ENCODE measurements at places on chromosomes 12 and 14. TPM values are rescaled to one million over a fixed set of nuclear protein-coding genes. Genes with fewer than 3 reads are reported as not detected.

Gene OAS1
- 46.0 TPM for polyA plus RNA-seq

DNA sequence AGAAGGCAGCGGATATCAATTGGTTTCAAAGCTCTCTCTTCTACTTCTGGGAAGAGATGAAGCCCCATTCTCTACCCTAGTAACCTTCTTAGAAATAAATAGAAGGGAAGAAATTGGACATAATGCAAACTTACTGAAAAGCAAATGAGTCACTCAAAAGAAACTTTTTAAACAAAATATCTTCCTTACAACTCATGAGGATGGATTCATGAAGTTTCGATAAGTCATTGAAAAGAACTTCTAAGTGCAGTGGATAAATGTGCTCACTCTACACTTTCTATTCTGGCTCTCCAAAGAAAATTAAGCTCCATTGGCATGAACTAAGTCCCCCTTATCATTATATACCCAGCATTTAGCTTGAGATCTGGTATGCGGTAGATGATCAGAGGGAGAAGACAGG is 899.5 kb downstream of the RPS29 start:
- H3K4me3 ChIP-seq = no peak overlapping the region
- no peak overlapping the region for H3K27ac ChIP-seq
- DNase-seq = no peak
- H3K4me1 ChIP-seq = no peaks in the 10 kb centered on the region

DNA sequence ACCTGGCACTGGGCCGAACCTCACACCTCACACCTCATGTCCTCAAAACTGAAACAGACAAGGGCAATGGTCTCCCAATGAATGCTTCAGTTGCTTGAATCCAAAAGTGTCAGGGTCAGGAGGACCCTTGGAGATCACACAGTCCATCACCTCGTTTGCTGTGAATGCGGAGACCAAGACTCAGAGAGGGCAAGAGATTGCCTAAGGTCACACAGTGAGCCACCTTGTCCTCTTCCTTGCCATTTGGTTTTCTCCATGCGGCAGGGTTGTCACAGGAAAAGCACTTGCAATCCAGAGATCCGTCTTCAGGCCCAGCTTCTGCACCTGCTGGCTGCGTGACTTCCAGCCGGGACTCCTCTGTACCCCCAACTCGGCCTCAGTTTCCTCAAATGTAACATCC is 28.0 kb downstream of the MVK start:
- no peak overlapping the region for H3K27ac ChIP-seq
- peaks cover 18% of the 10 kb centered on the region for H3K4me1 ChIP-seq
- no peak overlapping the region for H3K4me3 ChIP-seq

Gene RNASE4
- polyA plus RNA-seq = 0.50 TPM

Gene VRTN
- not detected for polyA plus RNA-seq

GRCh38 chr14:59406454-59407245 is 58.5 kb downstream of the GPR135 start:
- H3K27me3 ChIP-seq = peaks cover 4% of the 10 kb centered on the region
- no peaks in the 10 kb centered on the region for H3K36me3 ChIP-seq
- H3K27ac ChIP-seq = no peak overlapping the region
- no peak overlapping the region for H3K4me3 ChIP-seq
- H3K4me1 ChIP-seq = no peaks in the 10 kb centered on the region

DNA sequence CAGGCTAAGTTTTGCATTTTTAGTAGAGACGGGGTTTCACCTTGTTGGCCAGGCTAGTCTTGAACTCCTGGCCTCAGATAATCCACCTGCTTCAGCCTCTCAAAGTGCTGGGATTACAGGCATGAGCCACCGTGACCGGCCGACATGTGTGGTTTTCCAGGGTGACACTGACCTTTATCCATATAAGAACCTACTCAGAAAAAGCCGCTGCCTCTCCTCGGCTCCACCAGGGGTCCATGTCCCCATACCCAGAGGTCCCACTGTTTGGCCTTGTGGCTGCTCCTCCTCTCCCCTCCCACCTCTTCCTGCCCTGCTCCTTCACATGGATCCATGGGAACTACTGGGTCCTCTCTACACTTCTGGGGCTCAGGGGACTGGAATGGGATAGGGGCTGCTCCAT is 64.6 kb downstream of the PTPN21 start:
- H3K36me3 ChIP-seq = no peaks in the 10 kb centered on the region
- peaks cover 8% of the 10 kb centered on the region for H3K27me3 ChIP-seq
- no peak overlapping the region for H3K27ac ChIP-seq
- no peak overlapping the region for H3K4me3 ChIP-seq
- no peak for DNase-seq

Gene SELPLG
- 508 TPM for polyA plus RNA-seq

Measured in immature natural killer cell (primary cell).